ENCODE measurements at places on chromosomes 2 and 18.

GRCh38 chr2:21431078-21431477, 307.3 kb downstream of the TDRD15 start:
- DNase-seq, result no peak

DNA sequence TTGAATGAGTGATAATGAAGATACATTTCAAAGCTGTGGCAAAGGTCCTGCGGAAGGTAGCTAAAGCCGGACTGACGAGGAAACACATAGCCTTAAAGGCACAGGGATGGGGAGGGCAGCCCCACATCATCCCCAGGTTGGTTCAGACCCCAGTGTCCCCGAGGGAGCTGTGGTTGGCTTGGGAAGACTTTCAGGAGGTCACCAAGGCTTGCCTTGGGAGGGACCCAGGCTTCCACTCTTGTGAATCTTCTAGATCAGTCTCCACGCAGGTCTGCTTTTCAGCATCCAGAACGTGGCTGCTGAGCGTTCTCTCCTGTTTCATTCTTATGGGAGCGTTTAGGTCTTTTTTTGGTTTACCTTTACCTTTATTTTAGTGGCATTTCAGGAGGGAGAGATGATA, 16.8 kb downstream of the KIF1A start:
- no peak for DNase-seq

GRCh38 chr2:156110890-156111289, 221.6 kb downstream of the NR4A2 start:
- no peak for DNase-seq

DNA sequence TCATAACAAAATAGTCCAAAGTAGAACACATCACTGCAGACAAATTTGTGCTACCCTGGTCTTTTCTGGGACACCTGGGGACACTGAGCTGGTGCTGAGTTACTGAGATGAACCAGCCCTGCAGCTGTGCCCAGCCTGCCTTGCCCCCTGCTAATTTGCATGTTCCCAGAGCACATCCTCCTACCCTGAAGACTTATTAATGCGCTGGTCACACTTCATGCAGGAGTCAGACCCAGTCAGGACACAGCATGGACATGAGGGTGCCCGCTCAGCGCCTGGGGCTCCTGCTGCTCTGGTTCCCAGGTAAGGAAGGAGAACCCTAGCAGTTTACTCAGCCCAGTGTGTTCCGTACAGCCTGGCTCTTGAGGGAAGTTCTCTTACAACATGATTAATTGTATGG, 1518.3 kb downstream of the RPIA start:
- DNase-seq, result no peak

GRCh38 chr2:8170552-8171327, 511.1 kb upstream of the ID2 start:
- DNase-seq, result no peak

- DNase-seq, result no peak
These were observed 57.5 kb upstream of the AGPS start for GRCh38 chr2:177334940-177335543.

DNA sequence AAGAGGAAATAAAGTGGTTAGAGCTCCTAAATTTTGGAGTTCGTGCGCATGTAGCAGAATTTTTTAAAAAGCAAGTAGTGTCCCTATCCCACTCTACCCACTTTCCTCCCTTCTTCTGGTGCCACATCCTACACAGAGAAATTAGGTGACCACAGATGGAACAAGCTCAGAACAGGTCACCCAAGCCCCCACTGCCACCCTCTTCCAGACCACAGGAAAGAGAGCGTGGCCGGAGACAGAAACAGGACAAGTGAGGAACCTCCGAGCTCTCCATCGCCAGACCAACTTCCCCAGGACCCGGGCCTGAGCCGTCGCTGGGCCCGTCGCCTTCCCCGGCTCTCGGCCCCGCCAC, 433 bp downstream of the NPC1 start:
- no peak for DNase-seq

DNA sequence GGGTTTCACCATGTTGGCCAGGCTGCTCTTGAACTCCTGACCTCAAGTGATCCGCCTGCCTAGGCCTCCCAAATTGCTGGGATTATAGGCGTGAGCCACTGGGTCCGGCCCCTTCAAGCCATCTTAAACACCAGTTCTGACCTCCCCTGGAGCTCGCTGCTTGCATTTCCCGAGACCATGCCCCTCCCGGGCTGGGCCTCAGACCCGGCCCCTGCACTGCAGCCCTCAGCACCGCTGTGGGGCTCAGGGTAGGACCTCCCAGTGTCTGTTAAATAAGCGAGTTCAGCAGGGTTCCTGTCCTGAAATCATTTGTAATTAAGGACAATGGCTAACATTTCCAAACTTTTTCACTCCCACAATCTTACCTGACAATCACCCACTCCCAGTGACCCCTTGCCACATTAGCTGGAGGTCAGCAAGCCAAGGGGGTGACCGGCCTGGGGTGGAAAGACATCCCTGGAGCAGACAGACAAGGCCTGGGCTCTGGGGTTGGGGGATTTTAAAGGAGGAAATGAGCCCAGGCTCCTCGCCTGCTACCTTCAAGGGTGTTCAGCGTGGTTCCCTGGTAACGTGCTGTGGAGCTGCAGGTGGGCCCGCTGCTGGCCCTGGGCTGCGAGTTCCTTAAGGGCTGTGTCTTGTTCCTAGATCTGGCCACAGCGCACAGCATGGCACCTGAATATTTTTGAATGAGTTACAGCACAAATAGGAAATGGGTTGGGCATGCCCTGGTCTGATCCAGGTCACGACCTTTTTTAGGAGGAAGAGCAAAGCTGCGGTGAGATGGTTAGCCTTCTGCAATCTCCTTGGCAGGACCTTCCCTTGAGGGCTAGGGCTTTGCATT, 15.1 kb downstream of the CYS1 start:
- DNase-seq, result no peak

DNA sequence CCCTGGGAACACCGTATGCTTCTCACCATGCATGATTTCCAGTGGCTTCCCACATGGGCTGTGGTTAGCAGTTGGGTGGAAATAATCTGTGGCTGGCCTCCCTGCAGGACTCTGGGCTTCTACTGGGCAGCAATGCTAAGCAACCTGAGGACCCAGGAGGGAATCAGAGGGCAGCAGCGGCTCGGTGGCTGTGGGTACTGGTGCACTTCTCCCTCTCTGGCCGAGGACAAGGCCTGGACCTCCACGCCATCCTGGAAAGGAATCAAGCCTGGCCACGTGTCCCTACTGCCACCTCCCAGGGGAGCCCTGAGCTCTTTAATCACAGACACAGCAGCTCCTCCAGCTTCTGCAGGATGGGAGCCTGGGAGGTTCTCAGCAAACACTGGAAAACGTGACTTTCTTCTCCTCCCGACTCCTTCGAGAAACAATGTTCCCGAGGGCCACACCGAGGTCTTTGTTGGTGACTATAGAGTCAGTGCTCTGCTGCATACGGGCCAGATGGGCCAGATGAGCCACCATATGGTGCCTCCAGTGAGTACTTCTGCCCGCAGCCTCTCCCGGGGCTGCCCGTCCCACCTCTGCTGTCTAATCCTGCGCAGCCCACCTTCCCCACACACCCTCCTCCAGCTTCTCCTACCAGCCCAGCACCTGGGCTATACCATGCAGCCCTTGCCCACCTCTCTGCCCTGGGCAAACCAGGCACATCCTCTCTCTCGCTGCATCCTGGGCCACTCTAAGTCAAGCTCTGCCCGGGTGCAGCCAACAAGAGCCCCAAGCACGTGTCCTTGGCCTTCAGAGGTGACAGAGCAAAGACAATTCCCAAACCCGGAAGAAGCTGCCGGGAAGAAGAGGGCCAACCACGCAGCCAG, 42.8 kb upstream of the OTOS start:
- DNase-seq, result no peak

All from left hindlimb (tissue), 1 donor.